ENCODE measurements at places on chromosomes 1 and 21.

- H3K4me1 ChIP-seq = peaks cover 26% of the 10 kb centered on the region
- H3K36me3 ChIP-seq = peaks cover 13% of the 10 kb centered on the region
- peak overlapping the region; percentile 95 for H3K4me3 ChIP-seq
- H3K27ac ChIP-seq = peak overlapping the region; percentile 42
- peak; percentile 62 for DNase-seq
Observed at GRCh38 chr1:4658643-4659628, 4.5 kb downstream of the AJAP1 start.

- H3K27ac ChIP-seq = no peak overlapping the region
- H3K36me3 ChIP-seq = no peaks in the 10 kb centered on the region
- DNase-seq = no peak
- no peak overlapping the region for H3K4me3 ChIP-seq
Observed at GRCh38 chr1:30919025-30919881, 10.7 kb upstream of the SDC3 start.

GRCh38 chr1:166675213-166675612, 164.1 kb upstream of the POGK start:
- no peaks in the 10 kb centered on the region for H3K36me3 ChIP-seq
- DNase-seq = no peak
- no peaks in the 10 kb centered on the region for H3K27me3 ChIP-seq
- no peak overlapping the region for H3K4me3 ChIP-seq
- H3K4me1 ChIP-seq = no peaks in the 10 kb centered on the region

- DNase-seq = no peak
- H3K27me3 ChIP-seq = no peaks in the 10 kb centered on the region
- peaks cover 6% of the 10 kb centered on the region for H3K4me1 ChIP-seq
- peak overlapping the region; percentile 93 for H3K27ac ChIP-seq
Observed at GRCh38 chr1:150609732-150610131, 19.7 kb downstream of the ENSA start.

DNA sequence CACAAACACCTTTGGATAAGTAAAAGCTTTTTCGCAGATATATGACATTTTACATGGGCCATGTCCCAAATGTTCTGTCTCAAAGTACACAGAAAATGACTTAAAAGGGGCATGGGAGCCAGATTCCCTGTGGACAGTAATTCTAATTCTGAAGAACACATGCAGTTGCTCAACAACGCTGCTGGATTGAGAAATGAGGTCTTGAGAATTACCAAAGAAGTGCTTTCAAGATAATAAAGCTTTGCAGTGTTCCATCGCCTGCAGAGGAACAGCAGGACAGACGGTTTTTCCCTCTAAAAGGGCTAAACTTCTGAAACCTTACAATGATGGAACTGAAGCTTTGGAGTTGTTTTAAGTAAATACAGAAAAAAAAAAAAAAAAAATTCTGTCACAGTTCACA, 55.3 kb upstream of the HSPA13 start:
- no peak overlapping the region for H3K27ac ChIP-seq
- no peak overlapping the region for H3K4me3 ChIP-seq
- H3K27me3 ChIP-seq = no peaks in the 10 kb centered on the region
- no peak for DNase-seq
- H3K36me3 ChIP-seq = no peaks in the 10 kb centered on the region
- no peaks in the 10 kb centered on the region for H3K4me1 ChIP-seq

DNA sequence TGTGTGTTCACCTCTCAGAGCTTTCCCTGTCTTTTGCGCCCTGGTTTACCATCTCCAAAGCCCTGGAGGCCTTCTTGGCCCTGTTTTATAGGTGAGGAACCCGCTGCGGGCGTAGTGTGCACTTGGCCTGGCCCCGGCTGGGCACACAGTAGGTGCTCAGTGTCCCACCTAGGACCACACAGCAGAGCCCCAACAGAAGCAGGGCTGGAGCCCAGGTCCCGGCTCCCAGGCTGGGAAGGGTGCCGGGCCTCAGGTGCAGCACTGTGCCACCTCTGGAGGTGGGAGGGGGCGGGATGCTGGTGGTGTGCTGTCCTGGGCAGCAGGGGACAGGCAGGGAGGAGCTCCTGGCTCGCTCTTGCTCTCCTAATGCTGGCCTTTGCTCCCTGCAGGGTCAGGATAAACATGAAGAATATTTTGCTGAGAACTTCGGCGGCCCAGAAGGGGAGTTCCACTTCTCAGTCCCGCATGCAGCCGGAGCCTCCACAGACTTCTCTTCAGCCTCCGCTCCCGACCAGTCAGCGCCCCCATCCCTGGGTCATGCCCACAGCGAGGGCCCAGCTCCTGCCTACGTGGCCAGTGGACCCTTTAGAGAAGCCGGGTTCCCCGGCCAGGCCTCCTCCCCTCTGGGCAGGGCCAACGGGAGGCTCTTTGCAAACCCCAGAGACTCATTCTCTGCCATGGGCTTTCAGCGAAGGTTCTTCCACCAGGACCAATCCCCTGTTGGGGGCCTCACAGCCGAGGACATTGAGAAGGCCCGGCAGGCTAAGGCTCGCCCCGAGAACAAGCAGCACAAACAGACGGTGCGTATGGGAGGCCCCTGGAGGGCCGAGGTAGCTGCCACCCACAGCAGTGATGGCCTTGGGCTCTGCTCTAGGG, 24.8 kb downstream of the COQ8A start:
- H3K36me3 ChIP-seq = no peaks in the 10 kb centered on the region
- H3K4me1 ChIP-seq = no peaks in the 10 kb centered on the region
- no peaks in the 10 kb centered on the region for H3K27me3 ChIP-seq
- H3K27ac ChIP-seq = no peak overlapping the region

GRCh38 chr1:226576601-226577000, 28.0 kb downstream of the STUM start:
- no peaks in the 10 kb centered on the region for H3K4me1 ChIP-seq
- no peak overlapping the region for H3K4me3 ChIP-seq
- H3K36me3 ChIP-seq = no peaks in the 10 kb centered on the region
- no peak overlapping the region for H3K27ac ChIP-seq
- H3K27me3 ChIP-seq = no peaks in the 10 kb centered on the region

DNA sequence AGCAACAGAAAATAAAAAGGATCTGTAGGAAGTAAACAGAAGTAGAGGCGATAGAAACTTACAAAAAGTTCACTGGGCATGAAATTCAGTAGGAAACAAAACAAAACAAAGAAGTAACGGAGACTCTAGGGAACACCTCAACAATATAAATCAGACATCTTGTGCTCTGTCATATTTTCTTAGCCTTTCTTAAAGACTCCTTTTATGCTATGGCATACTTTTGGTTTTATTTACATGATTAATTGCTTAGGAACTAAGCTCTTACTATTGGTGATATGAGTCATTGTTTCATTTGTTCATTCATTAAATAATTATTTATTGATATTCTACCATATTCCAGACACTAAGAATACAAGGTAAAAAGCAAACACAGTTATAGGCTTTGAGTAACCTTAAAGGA, 126.6 kb downstream of the KCNT2 start:
- no peak for DNase-seq
- no peak overlapping the region for H3K4me3 ChIP-seq
- peaks cover 4% of the 10 kb centered on the region for H3K36me3 ChIP-seq
- H3K27me3 ChIP-seq = no peaks in the 10 kb centered on the region
- H3K4me1 ChIP-seq = no peaks in the 10 kb centered on the region

DNA sequence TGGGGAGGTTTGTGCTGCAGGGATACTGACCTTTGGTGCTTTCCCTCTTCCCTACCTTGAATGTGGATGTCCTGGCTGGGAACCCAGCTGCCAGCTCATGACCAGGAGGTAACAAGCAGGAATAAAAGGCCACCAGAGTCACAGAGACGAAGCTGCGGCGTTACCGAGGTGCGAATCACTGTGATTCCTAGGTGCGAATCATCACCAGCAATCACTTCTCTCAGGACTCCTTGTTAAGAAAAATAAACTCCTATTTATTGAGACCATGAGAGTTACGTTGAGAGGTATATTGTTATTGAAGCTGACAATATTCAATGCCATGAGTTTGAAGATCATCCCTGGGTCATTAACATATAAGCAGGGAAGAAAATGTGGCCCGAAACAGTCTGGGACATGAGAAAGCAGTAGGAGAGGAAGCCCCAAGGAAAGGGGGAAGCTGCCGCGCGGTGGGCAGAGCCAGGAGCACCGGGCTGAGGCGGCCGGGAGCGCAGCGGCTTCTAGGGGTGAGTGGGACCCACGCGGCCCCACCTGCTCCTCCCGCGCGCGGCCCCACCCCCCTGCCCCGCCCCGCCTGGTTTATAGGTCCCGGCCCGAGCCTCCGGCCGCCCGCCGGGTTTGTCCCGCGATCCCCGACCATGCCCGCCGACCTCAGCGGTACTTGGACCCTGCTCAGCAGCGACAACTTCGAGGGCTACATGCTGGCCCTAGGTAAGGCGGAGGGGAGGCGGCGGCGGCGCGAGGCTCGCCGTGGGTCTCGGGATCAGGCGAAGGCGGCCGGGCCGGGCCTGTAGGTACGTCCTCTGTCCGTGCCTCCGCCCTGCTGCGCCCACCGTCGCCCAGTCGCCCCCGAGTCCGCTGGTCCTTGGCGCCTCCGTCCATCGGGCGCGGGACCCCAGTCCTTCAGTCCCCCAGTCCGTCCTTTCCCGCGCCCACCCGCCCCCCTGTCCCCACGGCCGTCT, at the start of gene RBP7:
Gene RBP7 (plus strand): TSS at position 605 of the 959 bp plus-strand sequence. CDS start 31 bp downstream, at position 636.
- H3K36me3 ChIP-seq = no peaks in the 10 kb centered on the region
- peak within 1 kb of the TSS; percentile 55 for H3K4me3 ChIP-seq
- H3K27ac ChIP-seq = no peak within 1 kb of the TSS
- peak; percentile 84 for DNase-seq
- H3K4me1 ChIP-seq = no peaks in the 10 kb centered on the region
- H3K27me3 ChIP-seq = peaks cover 39% of the 10 kb centered on the region

- no peak overlapping the region for H3K27ac ChIP-seq
- H3K4me3 ChIP-seq = no peak overlapping the region
- H3K36me3 ChIP-seq = peaks cover 13% of the 10 kb centered on the region
- peak; percentile 61 for DNase-seq
Observed at GRCh38 chr1:231357831-231358354, 19.8 kb downstream of the SPRTN start.

DNA sequence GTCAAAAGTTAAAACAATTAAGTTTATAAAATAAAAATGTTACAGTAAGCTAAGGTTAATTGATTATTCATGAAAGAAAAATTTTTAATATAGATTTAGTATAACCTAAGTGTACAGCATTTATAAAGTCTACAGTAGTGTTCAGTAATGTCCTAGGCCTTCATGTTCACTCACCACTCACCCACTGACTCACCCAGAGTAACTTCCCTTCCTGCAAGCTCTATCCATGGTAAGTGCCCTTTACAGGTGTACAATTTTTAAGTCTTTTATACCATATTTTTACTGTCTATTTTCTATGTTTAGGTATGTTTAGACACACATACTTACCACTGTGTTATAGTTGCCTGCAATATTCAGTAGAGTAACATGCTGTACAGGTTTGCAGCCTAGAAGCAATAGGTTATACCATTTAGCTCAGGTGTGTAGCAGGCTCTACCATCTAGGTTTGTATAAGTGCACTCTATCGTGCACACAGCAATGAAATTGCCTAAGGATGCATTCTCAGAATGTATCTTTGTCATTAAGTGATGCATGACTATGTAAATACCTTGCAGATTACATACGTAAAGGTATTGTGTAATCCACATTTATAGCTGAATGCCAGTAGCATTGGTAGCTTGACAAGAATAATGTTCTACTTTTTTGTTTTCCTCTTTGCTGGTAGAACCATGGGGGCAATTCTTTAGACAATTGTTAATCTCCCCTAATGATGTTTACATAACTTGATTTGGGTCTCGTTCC, 35.7 kb upstream of the GPR88 start:
- no peaks in the 10 kb centered on the region for H3K4me1 ChIP-seq
- no peak overlapping the region for H3K27ac ChIP-seq
- H3K4me3 ChIP-seq = no peak overlapping the region
- H3K36me3 ChIP-seq = peaks cover 85% of the 10 kb centered on the region
- H3K27me3 ChIP-seq = no peaks in the 10 kb centered on the region

- no peaks in the 10 kb centered on the region for H3K27me3 ChIP-seq
- H3K36me3 ChIP-seq = no peaks in the 10 kb centered on the region
- H3K4me1 ChIP-seq = peaks cover 14% of the 10 kb centered on the region
- DNase-seq = peak; percentile 70
- no peak overlapping the region for H3K27ac ChIP-seq
Observed at GRCh38 chr1:236173174-236173767, 30.9 kb downstream of the GPR137B start.

GRCh38 chr1:3029481-3029961, 8.3 kb downstream of the ACTRT2 start:
- no peak overlapping the region for H3K4me3 ChIP-seq
- no peaks in the 10 kb centered on the region for H3K4me1 ChIP-seq
- H3K27me3 ChIP-seq = no peaks in the 10 kb centered on the region
- H3K36me3 ChIP-seq = no peaks in the 10 kb centered on the region

DNA sequence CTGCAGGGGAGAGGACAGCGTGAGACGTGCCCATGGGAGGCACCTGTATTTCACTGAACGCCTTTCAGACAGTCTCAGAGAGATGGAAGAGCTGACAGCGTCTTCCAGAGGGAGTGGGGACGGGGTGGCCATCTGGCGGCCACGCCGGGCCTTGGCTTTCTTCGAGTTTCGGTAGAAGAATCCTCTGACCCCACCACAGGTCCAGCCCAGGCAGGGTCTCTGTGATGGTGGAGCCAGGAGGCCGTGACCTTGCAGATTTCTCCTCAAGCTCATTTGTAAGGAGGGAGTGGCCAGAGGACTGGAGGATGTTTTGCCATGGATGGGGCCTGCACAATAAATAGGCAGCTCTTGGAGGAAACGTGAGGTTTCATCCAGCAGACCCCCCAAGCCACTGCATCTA, 47.6 kb upstream of the ADARB1 start:
- H3K27ac ChIP-seq = no peak overlapping the region
- peaks cover 11% of the 10 kb centered on the region for H3K4me1 ChIP-seq
- peaks cover 29% of the 10 kb centered on the region for H3K27me3 ChIP-seq
- H3K36me3 ChIP-seq = no peaks in the 10 kb centered on the region
- no peak overlapping the region for H3K4me3 ChIP-seq

DNA sequence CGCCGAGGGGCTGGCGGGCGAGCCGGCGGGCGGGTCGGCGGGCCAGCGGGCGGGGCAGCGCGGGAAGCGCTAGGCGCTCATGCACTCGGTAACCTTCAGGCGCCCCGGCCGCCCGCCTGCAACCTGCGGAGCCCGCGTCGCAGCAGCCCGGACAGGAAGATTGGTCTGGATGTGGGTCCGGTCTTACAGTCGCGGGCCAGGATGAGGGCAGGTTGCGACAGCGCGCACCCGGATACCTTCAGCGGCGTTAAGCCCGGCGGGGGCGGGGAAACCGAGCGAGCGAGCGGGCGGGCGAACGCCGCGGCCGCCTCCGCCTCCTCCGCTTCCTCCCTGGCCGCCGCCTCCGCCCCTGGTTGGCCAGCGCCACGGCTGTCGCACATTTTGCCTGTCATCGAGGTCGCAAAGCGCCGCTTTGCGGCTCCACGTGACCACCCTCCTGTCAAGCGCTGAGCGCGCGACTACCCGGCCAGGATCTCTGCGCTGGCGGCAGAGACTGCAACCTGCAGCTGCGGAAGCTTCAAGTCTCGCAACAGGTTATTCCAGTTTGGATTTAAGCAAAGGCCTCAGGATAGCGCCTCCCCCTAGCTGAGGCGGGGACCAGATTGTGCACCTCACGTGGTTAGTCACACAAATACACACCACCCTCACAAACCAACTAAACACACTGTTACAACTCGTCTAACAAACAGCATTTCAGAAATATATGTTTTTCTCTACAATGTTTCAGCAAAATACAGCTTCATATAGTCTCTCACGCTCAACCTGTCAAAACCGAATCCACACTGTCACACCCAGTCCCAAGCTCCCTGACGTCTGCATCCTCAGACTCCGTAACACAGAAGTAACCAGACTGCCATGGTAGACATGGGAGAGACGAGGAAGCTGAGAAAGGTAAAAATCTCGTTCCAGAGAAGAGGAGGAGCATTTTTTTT, at the start of gene FAF1:
Gene FAF1 (minus strand): TSS at position 355 of the 932 bp plus-strand sequence. CDS start 456 bp downstream, outside the sequence.
- peak; percentile 99 for DNase-seq
- H3K4me3 ChIP-seq = peak within 1 kb of the TSS; percentile 95
- H3K27ac ChIP-seq = no peak within 1 kb of the TSS
- H3K27me3 ChIP-seq = peaks cover 23% of the 10 kb centered on the region
- peaks cover 13% of the 10 kb centered on the region for H3K36me3 ChIP-seq

- H3K4me3 ChIP-seq = no peak overlapping the region
- no peaks in the 10 kb centered on the region for H3K4me1 ChIP-seq
- H3K27ac ChIP-seq = no peak overlapping the region
- no peak for DNase-seq
Observed at GRCh38 chr1:165586398-165586797, 42.6 kb downstream of the LRRC52 start.
